ENCODE measurements at places on chromosomes 13 and 19.

GRCh38 chr13:100175078-100175802, 86.3 kb downstream of the PCCA start:
- DNase-seq, result no peak

GRCh38 chr19:6209233-6209632, 70.5 kb downstream of the MLLT1 start:
- DNase-seq, result no peak

DNA sequence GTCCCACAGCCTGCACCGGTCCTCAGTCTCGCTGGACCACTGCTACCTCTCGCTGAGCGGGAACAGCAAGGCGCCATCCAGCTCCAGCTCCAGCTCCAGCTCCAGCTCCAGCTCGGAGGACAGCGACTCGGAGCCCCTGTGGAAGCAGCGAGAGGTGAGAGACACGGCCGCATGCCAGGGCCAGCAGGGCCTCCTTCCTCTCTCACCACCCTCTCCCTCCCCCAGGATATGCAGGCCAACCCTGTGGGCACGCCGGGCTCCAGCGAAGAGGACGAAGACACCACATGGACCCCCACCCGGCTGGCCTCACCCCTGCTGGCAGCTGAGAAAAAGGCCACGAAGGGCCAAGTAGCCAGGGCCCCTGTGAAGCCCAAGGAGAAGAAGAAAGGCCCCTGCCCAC, 7.3 kb downstream of the SIX5 start:
- peak; percentile 0 for DNase-seq

DNA sequence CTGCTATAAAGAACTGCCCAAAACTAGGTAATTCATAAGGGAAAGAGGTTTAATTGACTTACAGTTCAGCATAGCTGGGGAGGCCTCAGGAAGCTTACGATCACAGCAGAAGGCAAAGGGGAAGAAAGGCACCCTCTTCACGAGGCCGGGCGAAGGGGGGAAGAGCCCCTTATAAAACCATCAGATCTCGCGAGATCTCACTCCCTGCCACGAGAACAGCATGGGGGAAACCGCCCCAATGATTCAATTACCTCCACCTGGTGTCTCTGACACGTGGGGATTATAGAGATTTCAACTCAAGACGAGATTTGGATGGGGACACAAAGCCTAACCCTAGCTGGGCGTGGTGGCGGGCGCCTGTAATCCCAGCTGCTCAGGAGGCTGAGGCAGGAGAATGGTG, 42.8 kb downstream of the SLC6A16 start:
- DNase-seq, result no peak

DNA sequence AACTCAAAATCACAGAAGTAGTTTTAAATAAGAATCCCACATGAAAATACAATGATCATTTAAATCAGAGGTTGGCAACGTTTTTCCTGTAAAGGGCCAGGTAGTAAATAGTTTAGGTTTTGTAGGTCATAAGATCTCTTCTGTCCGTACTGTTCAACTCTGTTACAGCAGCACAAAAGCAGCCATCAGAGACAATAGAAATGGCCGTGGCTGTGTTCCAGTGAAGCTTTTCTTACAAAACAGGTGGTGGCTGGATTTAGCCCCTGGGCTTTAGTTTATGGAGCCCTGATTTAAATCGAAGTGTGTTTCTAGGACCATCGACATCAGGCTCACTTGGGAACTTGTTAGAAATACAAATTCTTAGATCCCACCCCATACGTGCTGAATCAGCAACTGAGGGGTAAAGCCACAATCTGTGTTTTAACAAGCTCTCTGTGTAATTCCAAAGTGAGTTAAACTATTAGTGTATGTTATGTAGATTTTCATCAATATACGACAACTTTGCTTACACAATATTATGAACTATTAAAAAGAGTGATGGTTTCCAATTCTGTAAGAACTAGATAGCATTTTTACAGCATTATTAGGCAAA, 54.8 kb upstream of the MIR17HG start:
- DNase-seq, result no peak

DNA sequence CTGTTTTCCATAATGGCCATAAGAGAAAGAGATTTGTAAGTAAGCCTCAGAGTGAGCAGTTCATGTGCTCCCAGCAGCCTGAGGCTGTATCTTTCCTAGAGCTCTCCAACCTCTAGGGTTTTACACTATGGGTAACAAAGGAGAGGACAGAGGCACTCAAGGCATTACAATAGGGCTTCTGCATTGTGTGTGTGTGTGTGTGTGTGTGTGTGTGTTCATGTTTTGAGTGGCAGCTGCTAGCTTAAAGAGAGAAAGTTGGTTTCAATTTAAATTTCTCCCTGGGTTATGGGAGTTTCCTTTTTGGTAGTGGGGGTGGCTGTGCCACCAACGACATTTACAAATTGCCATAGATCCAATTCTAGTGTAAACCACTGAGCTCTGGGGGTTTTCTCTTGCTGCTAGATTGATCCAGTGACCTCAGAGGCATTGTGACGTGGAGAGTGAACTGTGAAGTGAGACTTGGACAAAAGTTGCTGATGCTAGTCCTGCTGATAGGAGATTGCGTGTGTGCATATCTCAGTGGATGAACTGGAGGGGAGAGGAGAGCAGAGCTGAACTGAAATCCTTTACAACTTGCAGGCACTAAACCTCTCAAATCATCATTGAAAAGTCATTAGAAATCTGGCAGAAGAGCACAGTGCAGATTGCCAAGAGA, 67.2 kb upstream of the OLFM4 start:
- DNase-seq, result no peak

All from HT-29 (cell line).